HCT116 (cell line): ENCODE measurements at places on chromosomes 2 and 18. TPM values are rescaled to one million over a fixed set of nuclear protein-coding genes. Genes with fewer than 3 reads are reported as not detected.

The VAPA gene
- 295 TPM for total RNA-seq

- no peak for DNase-seq
Observed at GRCh38 chr2:86199834-86200177, 549 bp downstream of the MRPL35 start.

The CD302 gene
- 0.15 TPM for total RNA-seq

The RABL2A gene
- total RNA-seq: 14.3 TPM

DNA sequence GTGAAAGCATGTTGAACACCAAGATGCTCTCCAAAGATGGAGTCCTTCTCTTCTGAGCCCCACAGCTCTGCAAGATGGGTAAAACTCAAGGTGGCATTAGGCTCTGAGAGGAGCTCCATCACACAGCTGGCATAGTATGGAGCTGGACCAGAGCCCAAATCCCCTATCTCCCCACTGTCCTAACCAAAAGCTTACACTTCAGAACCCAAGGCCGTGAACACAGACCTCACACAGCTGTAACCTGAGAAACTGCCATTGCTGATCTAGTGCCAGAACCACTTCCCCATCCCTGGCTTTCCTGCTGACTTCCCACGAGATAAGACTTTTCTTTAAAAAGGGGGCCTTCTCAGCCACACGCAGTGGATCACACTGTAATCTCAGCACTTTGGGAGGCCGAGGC, 25.0 kb downstream of the TTC32 start:
- DNase-seq: no peak

The DPP4 gene
- 3.6 TPM for total RNA-seq

The NPAS2 gene
- 20.4 TPM for total RNA-seq
